Skeletal muscle cell (primary cell): ENCODE measurements at places on chromosomes 3 and 15.

DNA sequence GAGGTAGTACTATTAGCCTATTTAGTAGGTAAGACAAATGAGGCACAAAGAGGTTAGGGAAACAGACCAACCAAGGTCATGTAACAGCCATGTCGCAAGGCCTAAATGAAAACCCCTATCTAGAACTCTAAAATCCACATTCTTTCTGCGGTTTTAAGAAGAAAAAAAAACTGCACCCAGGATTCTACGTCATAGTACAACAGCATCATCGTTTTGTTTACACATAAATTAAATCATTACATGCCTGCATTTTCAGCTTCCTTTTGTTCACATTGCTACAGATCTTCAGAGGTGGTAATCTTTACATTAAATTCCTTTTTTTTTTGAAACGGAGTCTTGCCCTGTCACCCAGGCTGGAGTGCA, 548 bp upstream of the PSMD6 start:
- no peak for DNase-seq

DNA sequence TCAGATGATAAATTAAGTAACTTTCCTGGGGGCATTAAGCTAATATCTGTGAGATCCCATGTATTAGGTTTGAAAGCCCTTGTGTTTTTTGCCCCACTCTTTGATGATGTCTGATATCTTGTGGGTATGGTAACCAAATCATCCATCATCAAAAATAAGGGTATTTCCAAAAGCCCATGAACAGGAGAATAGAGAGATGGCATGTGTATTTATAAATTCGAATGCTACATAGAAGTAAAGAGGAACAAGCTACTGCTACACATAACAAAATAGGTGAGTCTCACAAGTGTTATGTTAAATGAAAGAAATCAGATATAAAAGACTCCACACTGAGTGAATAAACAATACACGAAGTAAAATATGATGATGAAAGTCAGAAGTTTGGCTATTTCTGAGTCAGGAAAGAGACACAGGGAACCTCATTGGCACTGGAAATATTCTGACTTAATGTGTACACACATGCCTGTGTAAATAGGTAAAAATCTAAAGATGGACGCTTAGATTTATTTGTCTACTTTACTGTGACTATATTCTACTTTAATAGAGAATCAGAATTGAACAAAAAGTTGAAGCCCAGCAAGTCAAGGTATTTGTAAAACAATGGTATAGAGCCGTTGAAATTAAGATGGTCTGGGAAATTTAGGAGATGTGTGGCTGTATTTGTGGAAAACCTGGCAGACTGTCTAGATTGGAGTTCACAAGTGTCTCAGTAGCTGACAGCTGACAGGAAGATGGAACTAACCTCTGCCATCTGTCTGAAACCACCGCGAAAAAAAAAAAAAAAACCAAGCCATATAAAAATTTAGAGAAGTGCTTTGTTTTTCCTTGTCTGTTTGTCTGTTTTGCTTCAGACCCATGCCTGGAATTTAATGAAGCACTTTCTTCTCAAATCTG, 111.0 kb upstream of the TGFBR2 start:
- DNase-seq: no peak

DNA sequence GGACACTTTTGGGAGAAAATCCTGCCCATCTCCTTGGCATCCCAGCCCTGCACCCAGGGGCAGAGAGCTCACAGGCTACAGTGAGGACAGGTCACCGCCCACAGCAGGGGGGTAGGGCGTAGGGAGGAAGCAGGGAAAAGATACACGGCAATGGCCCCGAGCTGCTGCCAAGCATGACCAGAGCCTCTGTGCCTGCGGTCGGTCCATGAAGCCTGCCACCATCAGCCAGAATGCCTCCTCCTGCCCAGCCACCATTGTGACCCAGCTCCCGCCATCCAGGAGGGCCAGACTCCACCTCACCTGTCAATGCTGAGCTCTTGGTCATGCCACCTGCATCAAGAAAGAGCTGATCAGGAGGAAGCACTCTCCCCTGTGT, 230.7 kb downstream of the VPS13C start:
- no peak for DNase-seq

- DNase-seq: no peak
Measured at GRCh38 chr3:133548090-133548489, 25.4 kb upstream of the CDV3 start.

DNA sequence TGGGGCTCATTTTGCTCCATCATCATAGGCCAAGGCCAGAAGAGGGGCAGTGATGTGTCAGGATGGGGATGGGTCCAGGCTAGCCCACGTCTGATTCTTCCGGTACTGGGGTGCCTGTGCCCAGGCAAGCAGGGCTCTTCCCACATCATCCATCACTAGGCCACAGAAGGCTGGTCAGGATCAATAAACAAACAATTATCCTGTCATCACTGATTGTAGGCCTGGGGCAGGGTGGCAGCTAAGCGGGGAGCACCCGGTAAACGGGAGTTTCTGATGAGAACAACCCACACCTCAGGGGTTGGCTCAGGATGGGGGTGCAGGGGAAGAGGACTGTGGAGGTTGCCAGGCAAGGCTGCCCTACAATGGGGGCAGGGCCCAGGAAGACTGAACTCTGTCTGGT, 18.1 kb upstream of the CACNA2D2 start:
- no peak for DNase-seq
